ENCODE measurements at places on chromosomes 6 and 20.

DNA sequence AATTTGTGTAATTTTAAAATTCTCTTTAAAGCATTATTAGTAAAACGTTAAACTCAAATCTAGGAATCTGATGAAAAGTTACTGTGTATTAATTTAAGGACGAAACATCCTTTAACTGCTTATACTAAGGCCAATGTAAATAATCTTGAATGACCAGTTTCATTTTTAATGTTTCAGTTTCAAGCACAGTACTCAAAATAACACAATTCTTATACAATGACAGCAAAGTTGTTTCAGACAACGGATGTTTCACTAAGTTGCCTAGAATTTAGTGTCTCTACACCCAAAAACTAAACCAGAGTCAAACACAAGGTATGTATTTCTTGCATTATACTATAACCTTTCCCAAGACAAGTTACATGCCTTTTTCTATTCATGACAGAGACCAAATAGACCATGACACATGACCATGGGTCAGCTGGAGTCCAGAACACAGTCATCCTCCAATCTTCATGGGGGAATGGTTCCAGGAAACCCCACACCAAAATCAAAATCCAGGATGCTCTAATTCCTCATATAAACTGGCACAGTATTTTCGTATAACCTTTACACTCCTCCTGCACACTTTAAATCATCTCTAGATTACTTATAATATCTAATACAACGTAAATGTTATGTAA is 7.7 kb downstream of the PHIP start:
- DNase-seq, result peak; percentile 7

DNA sequence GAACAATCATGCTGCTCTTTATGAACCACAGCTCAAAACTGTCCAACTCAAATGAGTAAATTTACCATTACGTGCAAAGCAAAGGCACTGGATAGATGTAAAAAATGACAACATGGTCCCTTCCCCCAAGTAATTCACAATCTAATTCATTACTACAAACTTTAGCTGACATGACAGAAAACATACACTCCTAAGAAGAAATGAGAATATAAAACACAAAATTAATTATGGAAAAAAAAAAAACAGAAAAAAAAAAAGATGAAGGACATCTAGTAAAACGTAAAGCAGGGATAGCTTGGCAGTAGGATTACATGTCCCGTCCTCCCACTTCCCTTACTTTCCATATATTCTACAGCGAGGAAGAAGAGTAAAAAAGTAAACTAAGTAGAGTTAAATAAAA is 5.7 kb downstream of the TUBE1 start:
- no peak for DNase-seq

- no peak for DNase-seq
Observed at GRCh38 chr6:137913996-137914529, 47.0 kb downstream of the TNFAIP3 start.

DNA sequence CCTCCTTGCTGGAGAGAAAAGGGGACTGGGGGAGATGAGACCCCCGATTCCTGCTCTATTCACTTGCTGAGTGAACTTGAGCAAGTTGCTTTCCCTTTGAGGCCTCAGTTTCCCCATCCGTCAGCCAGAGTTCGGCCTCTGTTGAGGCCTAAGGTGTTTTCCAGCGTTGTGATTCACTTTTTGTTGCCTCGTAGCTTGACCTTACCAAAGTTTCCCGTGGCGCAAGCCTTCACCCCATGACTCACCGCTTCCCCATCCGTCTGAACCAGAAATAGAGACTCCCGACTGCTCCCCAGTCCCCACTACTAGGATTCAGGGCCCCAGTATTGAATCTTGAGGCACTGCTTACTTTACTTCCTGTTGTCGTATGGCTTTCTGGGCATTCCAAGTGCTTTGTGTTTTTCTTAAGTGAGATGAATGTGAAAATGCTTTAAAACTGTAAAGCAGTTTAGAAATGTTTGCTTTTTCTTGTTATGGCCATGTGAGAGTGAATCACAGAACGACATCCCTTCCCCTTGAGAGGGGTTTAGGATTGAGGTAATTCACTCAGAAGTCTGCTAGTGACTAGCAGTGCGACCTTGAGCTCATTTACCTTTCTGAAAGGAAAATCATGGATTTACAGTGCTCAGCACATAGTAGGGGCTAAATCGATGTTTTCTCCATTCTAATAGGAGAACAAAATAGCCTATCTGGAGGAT is 1.2 kb downstream of the CHMP4B start:
- peak; percentile 96 for DNase-seq

DNA sequence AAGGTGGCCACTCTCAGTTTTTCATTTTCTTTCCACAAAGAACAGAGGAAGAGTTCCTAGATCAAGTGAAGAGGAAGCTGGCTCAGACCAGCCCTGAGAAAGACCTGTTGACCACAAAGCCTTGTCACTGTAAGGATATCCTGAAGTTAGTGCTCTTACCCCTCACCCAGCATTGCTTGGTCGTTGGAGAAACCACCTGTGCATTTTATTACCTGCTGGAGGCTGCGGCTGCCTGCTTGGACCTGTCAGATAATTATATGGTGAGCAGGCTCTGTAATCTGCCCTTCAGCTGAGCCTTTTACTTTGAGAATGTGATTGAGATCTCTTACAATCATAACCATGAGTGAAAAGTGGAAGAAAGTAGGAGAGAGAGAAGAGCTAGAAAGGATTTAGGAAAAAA is 21.9 kb downstream of the TREML1 start:
- DNase-seq, result no peak

DNA sequence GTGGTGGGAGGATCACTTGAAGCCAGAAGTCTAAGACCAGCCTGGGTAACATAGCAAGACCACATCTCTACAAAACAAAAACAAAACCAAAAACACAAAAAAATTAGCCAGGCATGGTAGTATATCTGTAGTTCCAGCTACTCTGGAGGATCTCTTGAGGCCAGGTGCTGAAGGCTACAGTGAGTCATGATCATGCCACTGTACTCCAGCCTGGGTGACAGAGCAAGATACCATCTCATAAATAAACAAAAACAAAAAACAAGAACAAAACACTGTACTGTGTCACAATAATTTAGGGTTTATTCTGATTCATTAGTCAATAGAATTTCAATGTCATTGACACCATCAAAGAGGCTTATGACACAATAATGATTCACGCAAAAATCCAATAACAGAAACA is 1121.7 kb upstream of the MAP3K7 start:
- no peak for DNase-seq

DNA sequence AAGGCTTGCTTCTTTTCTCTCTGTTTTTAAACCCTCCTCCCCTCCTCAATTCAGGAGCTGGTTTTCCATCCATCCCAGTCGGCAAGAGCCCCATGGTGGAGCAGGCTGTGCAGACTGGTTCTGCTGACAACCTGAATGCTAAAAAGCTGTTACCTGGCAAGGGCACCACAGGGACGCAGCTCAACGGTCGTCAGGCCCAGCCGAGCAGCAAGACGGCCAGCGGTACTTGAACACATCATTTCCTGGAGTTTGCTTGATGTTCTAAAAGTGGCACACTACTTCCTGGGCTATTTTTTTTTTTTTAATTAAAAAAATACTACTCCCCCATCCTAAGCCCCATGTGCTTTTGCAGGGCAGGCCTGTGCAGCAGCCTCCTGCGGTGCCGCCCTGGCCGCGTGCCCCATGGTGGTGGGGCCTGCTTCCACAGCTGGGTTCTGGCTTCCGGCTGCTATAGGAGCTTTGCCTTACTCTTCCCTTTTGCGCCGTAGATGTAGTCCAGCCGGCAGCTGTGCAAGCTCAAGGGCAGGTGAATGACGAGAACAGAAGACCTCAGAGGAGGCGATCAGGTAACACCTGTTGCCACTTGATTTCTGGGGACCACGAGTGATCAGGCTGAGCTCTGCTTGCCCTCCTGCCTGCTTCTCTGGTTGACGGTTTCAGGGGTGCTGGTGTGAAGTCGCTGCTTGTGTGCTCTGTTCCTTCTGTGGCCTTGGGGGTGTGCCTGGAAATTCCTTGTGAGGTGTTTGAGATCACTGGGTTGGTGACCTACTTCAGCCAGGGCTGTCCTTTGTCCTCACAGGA is 7.7 kb downstream of the LSM14B start:
- no peak for DNase-seq

DNA sequence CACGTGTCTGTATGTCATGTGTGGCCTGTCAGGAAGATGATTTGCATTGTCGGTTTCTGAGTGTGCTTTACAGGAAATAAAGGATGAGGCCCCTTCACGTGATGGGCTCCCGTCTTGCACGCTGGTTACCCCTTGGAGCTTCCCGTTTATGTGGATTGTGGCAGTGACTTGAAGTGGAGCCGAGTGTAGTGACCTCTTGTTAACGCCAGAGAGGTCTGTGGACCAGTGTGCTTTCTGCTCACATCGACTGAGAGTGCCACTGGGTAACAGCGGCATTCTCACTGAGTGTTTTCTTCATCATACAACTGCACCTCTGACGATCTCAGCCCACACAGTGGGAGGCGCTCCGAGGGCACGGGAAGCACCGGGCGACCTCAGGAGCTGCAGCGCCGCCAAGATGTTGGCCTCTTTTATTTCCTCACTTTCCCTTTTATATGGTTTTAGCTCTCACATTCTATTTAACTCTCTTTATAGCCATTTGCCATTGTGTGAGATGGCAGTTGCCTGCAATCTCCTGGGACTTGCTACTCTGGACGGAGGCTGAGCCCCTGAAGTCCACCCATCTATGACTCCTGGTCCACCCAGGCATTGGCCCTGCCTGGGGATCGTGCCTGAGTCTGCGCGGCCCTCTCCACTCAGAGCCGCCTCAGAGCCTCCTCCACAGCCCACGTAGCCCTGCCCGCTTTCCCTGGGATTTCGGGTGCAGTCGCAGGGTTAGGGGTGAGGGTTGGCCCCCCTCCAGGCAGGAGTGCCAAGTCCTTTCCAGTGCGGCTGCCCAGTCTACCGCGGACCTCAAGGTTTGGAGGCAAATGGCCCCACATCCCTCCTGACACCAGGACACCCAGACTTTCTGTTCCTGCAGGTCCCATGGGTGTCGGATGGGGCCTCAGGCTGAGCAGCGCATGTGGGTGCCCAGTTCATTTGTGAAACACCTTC is 238.9 kb downstream of the ERMARD start:
- DNase-seq, result no peak

GRCh38 chr6:152701863-152702401 is 4.2 kb downstream of the MYCT1 start:
- peak; percentile 15 for DNase-seq

GRCh38 chr6:95794749-95795148 is 217.4 kb downstream of the MANEA start:
- DNase-seq, result no peak
